ENCODE measurements at places on chromosomes 1 and 21.

- no peak for DNase-seq
Observed at GRCh38 chr1:63294803-63295594, 27.4 kb upstream of the FOXD3 start.

DNA sequence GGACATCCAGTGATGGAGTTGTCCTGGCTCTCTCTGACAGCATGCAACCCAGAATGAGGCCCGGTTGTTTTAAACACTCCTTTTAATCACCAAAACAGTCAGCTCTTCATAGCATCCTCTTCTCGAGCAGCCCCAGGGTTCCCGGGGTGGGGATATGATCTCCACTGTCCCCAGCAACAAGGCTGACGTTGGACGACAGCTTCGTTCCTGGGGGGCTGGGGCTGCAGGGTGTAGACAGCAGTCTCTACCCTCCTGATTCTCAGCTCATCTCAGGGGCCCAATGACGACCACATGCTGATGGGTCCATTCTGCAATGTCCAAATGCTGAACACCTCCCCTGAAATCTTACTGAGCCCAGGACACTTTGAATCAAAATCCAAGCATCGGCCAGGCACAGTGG, 27.0 kb downstream of the TRIM11 start:
- no peak for DNase-seq

DNA sequence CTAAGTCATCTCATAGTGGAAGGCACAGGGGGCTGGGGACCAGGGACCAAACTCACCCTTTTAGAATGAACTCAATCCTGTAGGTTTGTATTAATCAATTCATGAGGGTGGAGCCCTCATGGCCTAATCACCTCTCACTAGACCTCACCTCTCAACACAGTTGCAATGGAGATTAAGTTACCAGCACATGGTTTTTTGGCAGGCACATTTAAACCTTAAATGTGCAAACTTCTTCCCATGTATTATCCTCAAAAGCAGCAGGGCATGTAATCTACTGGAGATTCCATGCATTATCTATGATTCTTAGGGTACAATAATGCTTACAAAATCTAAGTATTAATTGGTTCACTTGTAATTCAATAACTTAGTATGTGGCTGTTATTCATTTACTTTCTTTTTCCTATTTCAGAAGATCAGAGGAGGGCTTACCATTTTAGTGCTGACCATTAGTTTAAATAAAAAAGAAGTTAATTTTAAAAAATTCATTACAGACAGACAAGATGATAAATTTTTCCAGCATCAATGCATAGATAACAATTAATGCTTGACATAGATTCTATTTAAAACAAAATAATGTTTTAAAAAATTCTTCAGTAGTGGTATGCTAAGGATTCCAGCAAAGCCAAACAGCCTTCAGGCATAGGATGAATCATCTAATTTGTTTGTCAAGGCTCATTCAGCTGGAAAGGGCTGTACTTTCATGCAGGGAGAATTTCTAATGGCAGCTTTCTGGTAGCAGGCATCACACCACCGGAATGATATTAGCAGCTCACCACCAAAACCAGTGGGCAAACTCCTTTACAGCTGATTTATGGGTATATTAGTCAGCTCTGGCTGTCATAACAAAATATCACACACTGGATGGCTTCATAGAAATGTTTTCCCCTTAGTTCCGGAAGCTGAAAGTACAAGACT, 124.6 kb upstream of the ZNF648 start:
- DNase-seq = peak; percentile 38

DNA sequence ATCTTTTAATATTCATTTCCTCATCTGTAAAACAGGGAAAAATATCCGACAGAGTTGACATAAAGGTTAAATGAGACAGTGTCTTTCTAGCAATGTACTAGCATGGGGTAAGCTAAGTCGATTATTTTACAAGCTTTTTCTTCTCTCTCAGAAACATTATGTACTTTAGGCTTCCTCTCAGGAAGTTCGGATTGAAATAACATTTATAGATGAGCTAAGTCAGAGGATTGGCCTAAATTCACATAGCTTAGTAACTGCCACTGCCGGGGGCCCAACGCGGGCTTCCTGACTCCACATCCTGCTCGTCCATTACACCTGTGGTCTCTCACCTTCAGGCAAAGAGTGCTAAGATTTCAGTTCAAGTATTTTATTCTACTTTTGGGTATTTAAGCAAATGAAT, 462.3 kb upstream of the NFIA start:
- DNase-seq = no peak

GRCh38 chr1:93714356-93714755, 32.7 kb upstream of the BCAR3 start:
- no peak for DNase-seq

- no peak for DNase-seq
Observed at GRCh38 chr1:97412737-97413136, 508.1 kb downstream of the DPYD start.

GRCh38 chr1:27726173-27727044, 648 bp downstream of the FAM76A start:
- DNase-seq = peak; percentile 8

Measured in fibroblast of the conjunctiva (primary cell).